ENCODE measurements at places on chromosomes 1 and 21. TPM values are rescaled to one million over a fixed set of nuclear protein-coding genes. Genes with fewer than 3 reads are reported as not detected.

The NCMAP gene
- total RNA-seq: not detected

DNA sequence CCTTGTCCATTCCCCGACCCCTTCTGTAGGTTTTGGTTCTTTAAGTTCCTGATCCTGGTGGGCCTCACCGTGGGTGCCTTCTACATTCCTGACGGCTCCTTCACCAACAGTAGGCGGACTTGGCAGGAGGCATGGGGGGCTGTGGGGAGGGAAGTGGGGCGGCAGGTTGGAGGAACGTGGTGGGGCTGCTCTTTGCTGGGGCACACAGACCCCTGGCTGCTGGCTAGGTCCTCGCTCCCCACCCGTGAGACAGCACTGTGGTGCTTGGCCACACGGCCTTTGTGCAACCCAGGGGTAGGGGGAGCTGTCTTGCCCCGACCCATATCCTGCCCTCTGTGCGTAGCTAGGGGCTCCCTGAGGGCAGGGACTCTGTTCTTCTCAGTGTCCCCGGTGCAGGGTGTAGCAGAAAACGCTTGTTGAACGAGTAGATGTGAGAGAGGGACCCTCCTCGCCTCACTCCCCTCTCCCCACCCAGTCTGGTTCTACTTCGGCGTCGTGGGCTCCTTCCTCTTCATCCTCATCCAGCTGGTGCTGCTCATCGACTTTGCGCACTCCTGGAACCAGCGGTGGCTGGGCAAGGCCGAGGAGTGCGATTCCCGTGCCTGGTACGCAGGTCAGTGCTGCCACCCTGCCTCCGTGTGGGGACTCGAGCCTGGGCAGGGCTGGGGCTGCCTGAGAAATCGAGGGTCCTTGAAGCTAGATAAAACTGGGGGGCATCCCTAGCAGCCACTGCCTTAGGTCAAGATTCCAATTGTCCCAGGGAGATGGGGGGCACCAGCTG lies 12.5 kb downstream of the SERINC2 start:
- no peak for DNase-seq
- no peaks in the 10 kb centered on the region for H3K4me1 ChIP-seq
- H3K27me3 ChIP-seq: no peaks in the 10 kb centered on the region
- no peak overlapping the region for H3K27ac ChIP-seq
- no peaks in the 10 kb centered on the region for H3K36me3 ChIP-seq

GRCh38 chr1:5388622-5389021 lies 603.6 kb downstream of the NPHP4 start:
- no peak overlapping the region for H3K27ac ChIP-seq
- H3K4me1 ChIP-seq: no peaks in the 10 kb centered on the region
- H3K27me3 ChIP-seq: no peaks in the 10 kb centered on the region
- no peak overlapping the region for H3K4me3 ChIP-seq

DNA sequence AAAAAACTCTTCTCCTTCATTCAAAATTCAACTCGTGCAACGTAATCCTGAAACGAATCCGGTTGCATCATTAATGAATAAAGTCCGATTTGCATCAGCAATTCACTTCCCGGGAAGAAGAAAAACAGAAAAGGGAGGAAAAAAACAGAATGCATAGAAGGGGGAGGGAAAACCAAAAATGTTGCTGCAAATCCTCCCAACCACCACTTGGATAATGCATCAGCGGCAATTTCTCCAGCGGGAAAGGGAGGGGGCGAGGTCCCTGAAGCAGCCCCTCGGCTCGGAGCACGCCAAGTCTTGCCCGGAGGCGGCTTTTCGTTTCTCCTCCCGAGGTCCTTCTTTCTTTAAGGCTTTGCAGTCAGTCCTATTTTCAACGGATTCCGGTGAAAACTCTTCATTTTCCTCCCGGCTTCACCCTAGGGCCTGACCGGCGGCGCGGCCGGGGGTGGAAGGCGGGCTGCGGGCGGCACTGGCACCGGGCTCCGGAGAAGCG lies 723 bp downstream of the CDC42BPA start:
- peak; percentile 49 for DNase-seq
- H3K4me3 ChIP-seq: peak overlapping the region; percentile 86
- peak overlapping the region; percentile 80 for H3K27ac ChIP-seq
- no peaks in the 10 kb centered on the region for H3K27me3 ChIP-seq
- H3K36me3 ChIP-seq: no peaks in the 10 kb centered on the region

The DNASE2B gene
- total RNA-seq: not detected

The MAP1LC3C gene
- total RNA-seq: 3.4 TPM

DNA sequence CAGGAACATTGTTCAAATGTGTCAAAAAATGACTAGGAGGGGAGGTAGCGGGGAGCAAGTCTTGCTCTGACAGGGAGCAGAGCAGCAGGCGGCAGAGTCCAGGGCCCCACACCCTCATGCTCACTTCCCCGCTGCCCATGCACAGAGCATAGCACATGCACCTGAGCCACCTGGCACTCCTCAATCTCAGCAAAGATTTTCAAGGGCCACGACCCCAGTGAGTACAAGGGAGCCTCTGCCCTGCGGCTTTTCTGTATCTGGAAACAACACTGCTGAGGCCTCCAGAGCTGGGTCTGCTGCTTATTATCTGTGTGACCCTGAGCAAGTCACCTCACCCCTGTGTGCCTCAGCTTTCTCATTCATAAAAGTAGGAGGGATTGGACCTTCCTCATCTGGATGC lies 1.1 kb upstream of the GJB3 start:
- H3K27ac ChIP-seq: no peak overlapping the region
- no peak overlapping the region for H3K4me3 ChIP-seq
- DNase-seq: no peak
- no peaks in the 10 kb centered on the region for H3K36me3 ChIP-seq
- peaks cover 31% of the 10 kb centered on the region for H3K27me3 ChIP-seq

The RGL1 gene
- 9.6 TPM for total RNA-seq

The BGLAP gene
- 0.66 TPM for total RNA-seq

The ADGRB2 gene
- total RNA-seq: 25.1 TPM

DNA sequence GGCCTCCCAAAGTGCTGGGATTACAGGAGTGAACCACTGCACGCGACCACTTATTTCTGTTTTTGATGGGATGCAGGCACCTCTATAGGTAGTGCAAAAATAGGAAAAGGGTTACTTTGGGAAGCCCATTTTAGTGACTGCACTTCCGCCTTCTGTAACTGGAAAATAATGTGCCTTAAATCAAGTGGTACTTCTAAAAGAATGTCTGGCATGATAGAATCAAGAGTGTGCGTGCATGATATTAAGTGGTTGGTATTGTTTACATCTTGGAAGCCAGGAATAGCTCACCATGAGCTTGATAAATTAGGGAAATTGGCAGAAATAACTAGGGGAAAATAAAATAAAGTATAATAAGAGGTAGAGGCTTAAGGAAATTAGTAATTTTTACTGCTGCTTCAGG lies 1067.0 kb downstream of the ADGRL2 start:
- no peak overlapping the region for H3K4me3 ChIP-seq
- H3K27me3 ChIP-seq: no peaks in the 10 kb centered on the region
- H3K36me3 ChIP-seq: no peaks in the 10 kb centered on the region
- DNase-seq: no peak
- H3K27ac ChIP-seq: no peak overlapping the region
- no peaks in the 10 kb centered on the region for H3K4me1 ChIP-seq

DNA sequence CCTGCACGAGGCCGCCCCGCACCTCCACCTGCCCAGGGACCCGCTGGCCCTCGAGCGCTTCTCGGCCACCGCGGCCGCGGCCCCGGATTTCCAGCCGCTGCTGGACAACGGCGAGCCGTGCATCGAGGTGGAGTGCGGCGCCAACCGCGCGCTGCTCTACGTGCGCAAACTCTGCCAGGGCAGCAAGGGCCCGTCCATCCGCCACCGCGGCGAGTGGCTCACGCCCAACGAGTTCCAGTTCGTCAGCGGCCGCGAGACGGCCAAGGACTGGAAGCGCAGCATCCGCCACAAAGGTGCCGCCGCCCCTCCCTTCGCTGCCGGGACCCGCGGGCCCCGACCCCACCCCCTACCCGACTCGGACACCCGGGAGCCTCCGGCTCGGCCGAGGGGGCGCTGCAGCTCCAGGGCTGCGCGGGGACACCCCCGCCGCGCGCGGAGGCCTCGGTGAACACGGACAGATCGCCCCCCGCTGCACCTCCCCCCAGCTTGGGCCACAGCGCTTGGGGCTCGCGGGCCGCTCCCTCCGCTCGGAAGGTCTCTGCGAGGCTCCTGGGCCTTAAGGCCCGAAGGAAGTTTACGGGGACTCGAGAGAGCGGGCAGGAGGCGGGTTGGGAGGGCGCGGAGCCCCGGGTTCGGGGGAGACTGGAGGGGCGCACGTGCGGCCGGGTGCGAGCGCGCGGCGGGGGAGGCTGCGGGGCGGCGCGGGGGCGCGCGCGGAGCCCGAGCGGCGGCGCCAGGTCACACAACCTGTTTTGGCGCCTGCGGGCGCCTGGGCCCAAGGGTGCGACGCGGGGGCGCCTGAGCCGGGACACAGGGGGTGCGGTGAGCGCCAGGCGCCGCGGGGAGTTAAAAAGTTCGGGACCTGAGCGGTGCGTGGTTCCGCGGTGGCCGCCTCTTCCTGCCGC lies 1.2 kb downstream of the SAMD11 start:
- peak; percentile 44 for DNase-seq
- H3K27ac ChIP-seq: no peak overlapping the region
- peaks cover 15% of the 10 kb centered on the region for H3K27me3 ChIP-seq
- H3K36me3 ChIP-seq: no peaks in the 10 kb centered on the region
- peak overlapping the region; percentile 51 for H3K4me3 ChIP-seq
- H3K4me1 ChIP-seq: peaks cover 23% of the 10 kb centered on the region

DNA sequence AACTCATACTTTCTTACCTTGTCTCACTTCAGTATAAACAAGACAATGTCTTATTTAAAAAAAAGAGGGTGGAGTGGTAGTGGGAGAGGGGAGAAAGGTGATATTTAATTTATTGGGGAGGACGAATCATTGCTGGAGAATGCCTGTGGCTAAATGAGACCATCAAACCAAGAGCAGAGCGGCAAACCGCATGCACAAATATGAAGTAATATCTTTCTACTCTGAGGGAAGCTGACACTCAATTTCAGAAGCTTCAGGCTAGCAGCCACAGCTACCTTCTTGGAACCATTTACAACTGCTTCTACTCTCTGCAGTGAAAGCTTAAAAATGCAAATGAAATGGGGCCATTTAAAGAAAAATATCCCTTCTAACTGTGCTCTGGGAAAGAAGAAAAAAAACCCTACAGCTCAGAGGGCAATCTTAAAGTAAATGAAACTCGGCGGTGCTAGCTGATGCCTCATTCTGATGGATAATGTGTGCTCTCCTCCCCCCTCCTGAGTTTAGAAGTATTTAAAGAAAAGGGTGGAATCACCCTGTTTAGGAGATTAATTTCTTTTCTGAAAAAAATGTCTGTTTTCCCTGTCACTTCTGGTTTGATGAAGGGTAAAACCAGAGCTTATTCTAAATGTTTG lies 178.2 kb upstream of the CAMK1G start:
- DNase-seq: peak; percentile 86
- no peak overlapping the region for H3K4me3 ChIP-seq
- no peaks in the 10 kb centered on the region for H3K36me3 ChIP-seq
- H3K27me3 ChIP-seq: no peaks in the 10 kb centered on the region
- H3K27ac ChIP-seq: peak overlapping the region; percentile 56

- no peak overlapping the region for H3K27ac ChIP-seq
- no peaks in the 10 kb centered on the region for H3K4me1 ChIP-seq
- H3K27me3 ChIP-seq: no peaks in the 10 kb centered on the region
- peak; percentile 8 for DNase-seq
- no peaks in the 10 kb centered on the region for H3K36me3 ChIP-seq
- no peak overlapping the region for H3K4me3 ChIP-seq
Measured at GRCh38 chr1:98133131-98133530, 212.3 kb upstream of the DPYD start.

GRCh38 chr1:64195081-64195395 lies 8.4 kb upstream of the UBE2U start:
- DNase-seq: no peak
- no peaks in the 10 kb centered on the region for H3K27me3 ChIP-seq
- H3K27ac ChIP-seq: no peak overlapping the region
- H3K4me3 ChIP-seq: no peak overlapping the region
- H3K4me1 ChIP-seq: no peaks in the 10 kb centered on the region
- H3K36me3 ChIP-seq: no peaks in the 10 kb centered on the region

GRCh38 chr1:42035205-42035829 lies 116.6 kb upstream of the HIVEP3 start:
- H3K36me3 ChIP-seq: no peaks in the 10 kb centered on the region
- peak overlapping the region; percentile 97 for H3K4me3 ChIP-seq
- H3K4me1 ChIP-seq: peaks cover 5% of the 10 kb centered on the region
- peak overlapping the region; percentile 73 for H3K27ac ChIP-seq
- no peaks in the 10 kb centered on the region for H3K27me3 ChIP-seq

- no peak for DNase-seq
- H3K27me3 ChIP-seq: no peaks in the 10 kb centered on the region
- H3K4me3 ChIP-seq: no peak overlapping the region
- H3K4me1 ChIP-seq: peaks cover 3% of the 10 kb centered on the region
- no peaks in the 10 kb centered on the region for H3K36me3 ChIP-seq
Measured at GRCh38 chr21:25387665-25388064, 219.6 kb downstream of the MRPL39 start.

- no peak overlapping the region for H3K27ac ChIP-seq
- H3K36me3 ChIP-seq: no peaks in the 10 kb centered on the region
- no peaks in the 10 kb centered on the region for H3K27me3 ChIP-seq
- H3K4me1 ChIP-seq: no peaks in the 10 kb centered on the region
Measured at GRCh38 chr1:63497577-63497976, 25.4 kb downstream of the ITGB3BP start.

- H3K36me3 ChIP-seq: no peaks in the 10 kb centered on the region
- no peaks in the 10 kb centered on the region for H3K27me3 ChIP-seq
- no peaks in the 10 kb centered on the region for H3K4me1 ChIP-seq
- no peak for DNase-seq
- H3K27ac ChIP-seq: no peak overlapping the region
- no peak overlapping the region for H3K4me3 ChIP-seq
Measured at GRCh38 chr1:177023726-177024125, 140.8 kb downstream of the ASTN1 start.

GRCh38 chr1:206719169-206719839 lies 34.6 kb downstream of the MAPKAPK2 start:
- no peaks in the 10 kb centered on the region for H3K36me3 ChIP-seq
- DNase-seq: no peak
- no peak overlapping the region for H3K4me3 ChIP-seq
- peaks cover 25% of the 10 kb centered on the region for H3K4me1 ChIP-seq
- H3K27me3 ChIP-seq: no peaks in the 10 kb centered on the region

- H3K36me3 ChIP-seq: no peaks in the 10 kb centered on the region
- no peaks in the 10 kb centered on the region for H3K4me1 ChIP-seq
- H3K27me3 ChIP-seq: peaks cover 92% of the 10 kb centered on the region
- no peak overlapping the region for H3K27ac ChIP-seq
Measured at GRCh38 chr1:90709535-90709934, 7.6 kb downstream of the BARHL2 start.

- H3K4me3 ChIP-seq: no peak overlapping the region
- no peaks in the 10 kb centered on the region for H3K4me1 ChIP-seq
- H3K36me3 ChIP-seq: peaks cover 38% of the 10 kb centered on the region
- no peak overlapping the region for H3K27ac ChIP-seq
- no peaks in the 10 kb centered on the region for H3K27me3 ChIP-seq
- no peak for DNase-seq
Measured at GRCh38 chr1:100903777-100904176, 7.9 kb downstream of the SLC30A7 start.

- H3K36me3 ChIP-seq: no peaks in the 10 kb centered on the region
- no peak for DNase-seq
- no peak overlapping the region for H3K27ac ChIP-seq
- no peaks in the 10 kb centered on the region for H3K4me1 ChIP-seq
- H3K4me3 ChIP-seq: no peak overlapping the region
- H3K27me3 ChIP-seq: peaks cover 21% of the 10 kb centered on the region
Measured at GRCh38 chr1:160607672-160608032, 28.4 kb upstream of the CD84 start.

The FCN3 gene
- total RNA-seq: not detected

All from astrocyte (in vitro differentiated cells and primary cell).